GM12878 (cell line): ENCODE measurements at places on chromosomes 13 and 19. TPM values are rescaled to one million over a fixed set of nuclear protein-coding genes. Genes with fewer than 3 reads are reported as not detected.
A peak's percentile ranks its signal among the peaks of the same experiment; 100 is the strongest.

GRCh38 chr13:44382635-44383145 lies 9.1 kb downstream of the SERP2 start:
- no peaks in the 10 kb centered on the region for H3K36me3 ChIP-seq
- no peaks in the 10 kb centered on the region for H3K4me1 ChIP-seq
- no peaks in the 10 kb centered on the region for H3K27me3 ChIP-seq
- H3K4me3 ChIP-seq: no peak overlapping the region

DNA sequence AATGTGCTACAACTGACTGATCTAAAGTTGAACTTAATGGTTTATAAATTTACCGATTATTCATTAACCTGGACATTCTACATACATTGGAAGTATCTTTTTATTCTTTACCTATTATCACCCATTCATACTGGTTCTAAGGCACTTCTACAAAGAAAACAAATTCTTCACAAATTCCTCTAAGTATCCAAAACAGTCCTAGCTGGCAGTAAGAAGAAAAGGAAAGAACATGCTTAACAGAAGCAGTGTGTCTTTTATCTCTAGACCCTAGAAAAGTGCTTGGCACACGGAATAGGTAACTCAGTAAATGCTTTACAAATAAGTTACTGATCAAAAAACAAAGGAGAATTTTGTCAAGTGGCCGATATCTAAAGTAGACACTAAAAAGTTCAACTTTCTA lies 32.8 kb downstream of the TSC22D1 start:
- no peaks in the 10 kb centered on the region for H3K4me1 ChIP-seq
- H3K27me3 ChIP-seq: no peaks in the 10 kb centered on the region
- no peak overlapping the region for H3K27ac ChIP-seq
- DNase-seq: no peak

TNFRSF19 gene
- 40.5 and 41.4 TPM in 2 replicates for total RNA-seq

FGF21 gene
- total RNA-seq: not detected in 2 replicates

DNA sequence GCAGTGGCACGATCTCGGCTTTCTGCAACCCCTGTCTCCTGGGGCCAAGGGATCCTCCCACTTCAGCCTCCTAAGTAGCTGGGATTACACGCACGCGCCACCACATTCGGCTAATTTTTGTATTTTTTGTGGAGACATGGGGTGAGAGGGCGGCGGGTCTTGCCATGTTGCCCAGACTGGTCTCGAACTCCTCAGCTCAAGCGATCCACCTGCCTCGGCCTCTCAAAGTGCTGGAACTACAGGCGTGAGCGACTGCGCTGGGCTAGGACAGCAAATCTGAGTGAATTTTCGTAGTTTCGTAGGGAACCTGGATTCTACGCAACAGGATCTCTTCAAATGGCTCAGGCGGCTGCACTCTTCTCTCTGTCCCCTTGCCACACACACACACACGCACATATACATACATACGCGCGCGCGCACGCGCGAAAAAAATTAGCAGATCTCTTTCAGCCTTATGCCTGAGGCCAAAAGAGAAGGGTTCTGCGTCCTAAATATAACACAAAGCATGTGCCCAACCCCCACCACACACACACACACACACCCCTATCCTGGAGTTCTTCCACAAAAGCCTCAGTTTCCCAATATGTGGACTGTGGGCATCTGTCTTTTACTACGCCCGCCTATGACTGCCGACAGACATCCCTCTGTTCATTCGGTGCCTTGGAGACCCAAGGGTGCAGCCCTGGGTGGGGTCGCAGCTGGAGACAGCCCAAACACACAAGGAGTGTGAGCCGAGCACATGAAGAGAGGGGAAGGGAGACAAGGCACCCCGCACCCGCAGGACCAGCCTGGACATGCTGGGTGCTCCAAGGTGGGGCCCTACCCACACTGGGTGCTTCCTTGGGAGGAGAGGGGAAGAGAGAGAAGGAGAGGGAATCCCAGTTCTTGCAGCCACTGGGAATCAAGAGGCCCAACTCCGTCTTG lies 616 bp downstream of the PINLYP start:
- H3K4me3 ChIP-seq: peak overlapping the region; percentile 66; the same call in 1 of the 2 replicates
- DNase-seq: no peak
- no peaks in the 10 kb centered on the region for H3K27me3 ChIP-seq
- H3K4me1 ChIP-seq: peaks cover 5% of the 10 kb centered on the region

LILRA1 gene
- total RNA-seq: not detected in 2 replicates

- no peak for DNase-seq
- H3K4me3 ChIP-seq: no peak overlapping the region
- H3K4me1 ChIP-seq: peaks cover 6% of the 10 kb centered on the region; the same call in 1 of the 2 replicates
- no peaks in the 10 kb centered on the region for H3K27me3 ChIP-seq
- H3K36me3 ChIP-seq: no peaks in the 10 kb centered on the region
- H3K27ac ChIP-seq: no peak overlapping the region
Measured at GRCh38 chr13:47147812-47148119, 250.9 kb upstream of the HTR2A start.

CGB3 gene
- total RNA-seq: not detected in 2 replicates

GRCh38 chr13:93698016-93698613 lies 471.5 kb downstream of the GPC6 start:
- no peak overlapping the region for H3K27ac ChIP-seq
- no peak for DNase-seq
- no peak overlapping the region for H3K4me3 ChIP-seq
- H3K4me1 ChIP-seq: no peaks in the 10 kb centered on the region
- no peaks in the 10 kb centered on the region for H3K36me3 ChIP-seq
- no peaks in the 10 kb centered on the region for H3K27me3 ChIP-seq
